A673 (cell line): ENCODE measurements at places on chromosomes 5 and 9. TPM values are rescaled to one million over a fixed set of nuclear protein-coding genes. Genes with fewer than 3 reads are reported as not detected.

RGS7BP gene
- 3.1 TPM in 2 replicates for total RNA-seq

TMEM215 gene
- total RNA-seq, result not detected in 2 replicates

SLIT3 gene
- total RNA-seq, result not detected in 2 replicates

DBH gene
- not detected in 2 replicates for total RNA-seq

MLLT3 gene
- 24.2 and 28.5 TPM in 2 replicates for total RNA-seq

- DNase-seq, result no peak
These were observed 242.5 kb downstream of the ARRDC3 start for GRCh38 chr5:91140657-91141056.

DNA sequence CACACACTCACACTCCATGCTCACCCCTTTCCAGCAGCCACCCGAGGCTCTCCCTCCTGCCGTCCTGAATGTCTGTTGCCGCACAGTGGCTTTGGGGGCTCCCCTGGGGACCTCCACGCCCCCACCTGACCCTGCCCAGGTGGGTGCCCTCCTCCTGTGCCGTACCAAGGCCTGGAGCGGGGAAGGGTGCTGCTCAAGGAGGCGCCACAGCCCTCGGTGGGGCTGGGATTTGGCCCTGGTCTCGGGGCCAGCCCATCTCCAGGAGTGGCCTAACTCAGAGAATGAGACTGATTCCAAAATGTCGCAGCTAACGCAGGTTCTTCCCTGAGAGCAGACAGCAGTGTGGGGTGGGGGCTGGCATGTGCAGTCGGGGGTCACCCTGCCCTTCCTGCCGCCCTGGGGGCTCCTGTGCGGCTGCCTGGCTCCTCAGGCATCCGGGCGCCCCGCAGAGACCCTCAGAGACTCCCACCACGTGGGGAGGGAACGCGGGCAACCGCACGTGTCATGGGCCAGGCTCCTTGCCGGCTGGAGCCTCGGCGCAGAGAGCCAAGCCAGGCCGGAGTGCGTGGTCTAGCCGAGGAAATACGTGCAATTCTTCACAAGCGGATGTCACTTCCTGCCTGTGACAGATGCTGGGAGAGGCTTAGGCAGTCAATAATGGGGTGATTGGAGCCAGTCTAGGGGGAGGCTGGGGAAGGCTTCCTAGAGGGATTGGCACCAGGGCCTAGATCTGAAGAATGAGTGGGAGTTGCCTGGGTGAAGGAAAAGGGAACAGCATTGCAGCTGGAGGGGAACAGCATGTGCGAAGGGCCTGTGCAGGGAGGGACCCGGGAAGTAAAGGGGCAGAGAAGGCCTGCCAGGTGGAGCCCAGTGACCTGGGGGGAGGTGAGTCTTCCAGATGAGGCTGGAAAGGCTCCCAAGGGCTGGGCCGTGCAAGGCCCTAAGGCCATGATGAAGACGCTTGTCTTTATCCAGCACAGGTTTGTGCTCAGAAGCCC lies 44.1 kb downstream of the C9orf50 start:
- DNase-seq, result peak; percentile 56

DNA sequence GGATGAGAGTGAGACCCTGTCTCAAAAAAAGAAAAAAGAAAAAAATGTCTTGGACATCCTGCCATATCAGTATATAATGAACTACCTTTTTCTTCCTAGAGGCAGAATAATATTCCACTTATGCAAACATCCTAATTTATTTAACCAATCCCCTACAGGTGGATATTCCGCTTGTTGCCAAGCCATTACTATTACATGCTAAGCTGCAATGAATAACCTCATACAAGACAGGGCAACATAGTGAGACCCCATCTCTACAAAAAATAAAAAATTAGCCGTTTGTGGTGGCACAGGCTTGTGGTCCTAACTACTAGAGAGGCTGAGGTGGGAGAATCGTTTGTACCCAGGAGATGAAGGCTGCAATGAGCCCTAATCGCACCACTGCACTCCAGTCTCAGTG lies 1.7 kb upstream of the AFF4 start:
- no peak for DNase-seq

- no peak for DNase-seq
These were observed 34.8 kb upstream of the GLRX start for GRCh38 chr5:95857185-95857945.

GRCh38 chr5:150211156-150212030 lies 21.5 kb downstream of the SLC6A7 start:
- DNase-seq, result no peak
